ENCODE measurements at places on chromosomes 12 and 14. TPM values are rescaled to one million over a fixed set of nuclear protein-coding genes. Genes with fewer than 3 reads are reported as not detected.

Gene WIF1
- polyA plus RNA-seq, result 2.9 TPM

Gene MCRS1
- 72.5 TPM for polyA plus RNA-seq

Gene SSPN
- polyA plus RNA-seq, result 15.1 TPM

DNA sequence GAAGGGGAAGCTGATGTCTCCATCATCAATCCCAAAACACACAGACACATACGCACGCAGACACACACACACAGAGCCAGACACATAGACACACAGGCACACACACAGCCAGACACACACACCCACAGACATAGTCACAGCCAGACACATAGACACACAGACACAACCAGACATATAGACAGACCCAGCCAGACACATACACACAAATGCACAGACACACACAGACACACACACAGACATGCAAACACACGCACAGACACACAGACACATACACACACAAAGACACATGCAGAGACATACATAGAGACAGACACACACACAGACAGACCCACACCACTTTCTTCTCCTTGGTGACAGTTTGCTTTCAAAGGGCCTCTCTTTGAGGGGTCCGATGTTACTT lies 6.3 kb downstream of the CCDC197 start:
- no peak for DNase-seq

- DNase-seq, result no peak
Observed at GRCh38 chr14:68951035-68951797, 27.9 kb downstream of the ACTN1 start.

GRCh38 chr14:104249089-104249488 lies 110.7 kb downstream of the KIF26A start:
- DNase-seq, result no peak

DNA sequence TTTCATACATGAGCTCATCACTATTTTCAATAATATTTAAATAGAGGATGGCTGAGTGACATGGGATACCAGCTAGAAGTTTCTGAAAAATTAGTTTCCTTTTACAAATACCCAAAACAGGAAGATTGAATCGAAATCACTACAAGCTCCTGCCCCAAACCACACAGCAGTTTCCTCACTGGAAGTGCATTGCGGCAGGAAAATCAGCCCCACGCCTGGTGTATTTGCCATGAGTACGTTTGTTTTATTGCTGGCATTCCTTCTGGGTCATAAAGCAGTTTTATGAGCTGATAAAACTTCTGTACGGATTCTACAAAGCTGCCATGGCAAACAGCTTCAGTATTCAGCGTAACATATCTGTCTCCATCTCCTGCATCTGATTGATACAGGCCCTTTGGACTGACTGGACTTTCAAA lies 23.7 kb downstream of the CDC42BPB start:
- no peak for DNase-seq

- DNase-seq, result peak; percentile 62
Observed at GRCh38 chr14:20690848-20691640, 2.5 kb downstream of the ANG start.

- peak; percentile 20 for DNase-seq
Observed at GRCh38 chr14:93857500-93858283, 69.4 kb upstream of the PRIMA1 start.

All from right renal pelvis (tissue), 4 donors.